ENCODE measurements at places on chromosomes 1 and 21.

DNA sequence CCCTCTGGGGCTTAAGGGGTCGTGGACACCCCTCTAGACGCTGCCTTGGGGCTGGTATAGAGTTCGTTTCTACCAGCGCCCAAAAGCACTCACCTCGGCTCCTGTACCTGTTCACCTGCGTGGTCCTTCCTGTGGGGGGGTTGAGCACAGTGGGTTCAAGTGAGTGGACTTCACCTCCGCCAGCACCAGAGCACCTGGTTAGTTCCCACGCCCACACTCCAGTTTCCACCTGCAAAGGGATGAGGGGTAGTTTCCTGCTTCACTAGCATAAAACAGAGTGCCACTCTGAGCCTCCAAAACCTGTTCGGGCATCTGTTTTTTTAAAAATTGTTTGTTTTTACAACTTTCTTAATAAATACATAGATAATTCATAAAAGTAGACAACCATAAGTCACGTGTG is 64.5 kb upstream of the SIPA1L2 start:
- no peak for DNase-seq

- no peak for DNase-seq
Measured at GRCh38 chr1:95766036-95766435, 532.0 kb downstream of the RWDD3 start.

GRCh38 chr1:201092738-201093137 is 19.5 kb downstream of the CACNA1S start:
- DNase-seq: no peak

- no peak for DNase-seq
Measured at GRCh38 chr1:222995620-222996309, 147.3 kb downstream of the TLR5 start.

- peak; percentile 59 for DNase-seq
Measured at GRCh38 chr1:218739426-218739825, 394.3 kb downstream of the TGFB2 start.

- DNase-seq: peak; percentile 65
Measured at GRCh38 chr21:15160136-15160535, 95.3 kb upstream of the NRIP1 start.
